HS-5 (cell line): ENCODE measurements at places on chromosomes 6 and 20.

GRCh38 chr6:137365707-137366437, 128.3 kb downstream of the OLIG3 start:
- no peak for DNase-seq

GRCh38 chr20:44471481-44471882, 4.2 kb upstream of the TTPAL start:
- DNase-seq = peak; percentile 69

- no peak for DNase-seq
These were observed 84.6 kb downstream of the MRAP2 start for GRCh38 chr6:84118191-84118590.

DNA sequence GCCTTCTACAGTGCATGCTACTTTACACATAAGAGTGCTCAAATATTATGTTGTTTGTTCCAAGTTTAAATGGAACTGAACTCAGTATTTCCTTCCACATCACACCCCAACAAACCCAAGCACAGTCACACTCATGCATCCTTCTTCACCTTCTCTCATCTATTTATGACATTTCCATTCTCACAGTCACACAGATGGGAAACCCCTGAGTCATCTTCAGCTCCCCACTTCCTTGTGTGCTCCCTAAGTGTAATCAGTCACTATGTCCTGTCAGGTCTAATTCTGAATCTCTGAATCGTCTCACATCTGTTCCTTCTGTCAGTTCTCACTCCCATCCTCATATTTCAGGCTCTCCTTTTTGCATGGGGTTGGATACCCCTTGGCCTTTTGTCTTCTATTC, 96.0 kb downstream of the RIMS1 start:
- no peak for DNase-seq

- DNase-seq = no peak
These were observed 136.1 kb upstream of the SULF2 start for GRCh38 chr20:47921408-47921807.

- DNase-seq = no peak
These were observed 11.9 kb downstream of the GPX5 start for GRCh38 chr6:28537509-28538140.

DNA sequence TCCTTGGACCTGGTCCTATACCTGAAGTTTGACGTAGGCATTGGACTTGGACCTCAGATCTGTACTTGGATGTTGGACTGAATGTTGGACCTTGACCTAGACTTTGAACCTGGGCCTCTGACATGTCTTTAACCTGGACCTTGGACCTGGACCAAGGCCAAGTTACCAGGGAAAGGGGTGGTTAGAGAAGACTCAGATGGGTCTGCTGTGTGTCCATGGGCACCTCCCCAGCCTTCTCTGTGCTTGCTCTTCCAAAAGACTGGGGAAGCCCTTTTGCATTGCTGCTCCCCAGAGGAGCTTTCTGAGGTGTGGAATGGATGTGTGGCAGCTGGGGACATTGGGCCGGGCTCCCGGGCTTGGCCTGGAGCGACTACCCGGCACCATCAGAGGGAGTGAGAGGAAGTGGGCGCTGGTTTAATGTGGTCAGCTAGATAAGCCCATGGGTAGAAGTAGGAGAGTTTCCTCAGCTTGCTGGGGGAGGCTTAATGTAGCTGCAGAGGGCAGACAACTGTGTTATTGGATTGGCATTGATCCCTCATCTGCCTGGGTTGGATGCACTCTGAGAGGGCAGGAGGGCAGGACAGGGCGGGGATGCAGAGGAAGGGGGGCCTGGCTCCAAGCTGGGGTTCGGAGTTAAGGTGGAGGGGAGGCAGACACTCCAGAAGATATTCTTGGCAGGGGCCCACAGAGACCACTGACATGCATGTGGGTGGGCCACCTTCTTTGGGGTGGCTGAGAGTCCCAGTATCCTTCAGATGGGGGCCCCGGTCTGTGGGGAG, 4.2 kb downstream of the SCRT2 start:
- DNase-seq = no peak

DNA sequence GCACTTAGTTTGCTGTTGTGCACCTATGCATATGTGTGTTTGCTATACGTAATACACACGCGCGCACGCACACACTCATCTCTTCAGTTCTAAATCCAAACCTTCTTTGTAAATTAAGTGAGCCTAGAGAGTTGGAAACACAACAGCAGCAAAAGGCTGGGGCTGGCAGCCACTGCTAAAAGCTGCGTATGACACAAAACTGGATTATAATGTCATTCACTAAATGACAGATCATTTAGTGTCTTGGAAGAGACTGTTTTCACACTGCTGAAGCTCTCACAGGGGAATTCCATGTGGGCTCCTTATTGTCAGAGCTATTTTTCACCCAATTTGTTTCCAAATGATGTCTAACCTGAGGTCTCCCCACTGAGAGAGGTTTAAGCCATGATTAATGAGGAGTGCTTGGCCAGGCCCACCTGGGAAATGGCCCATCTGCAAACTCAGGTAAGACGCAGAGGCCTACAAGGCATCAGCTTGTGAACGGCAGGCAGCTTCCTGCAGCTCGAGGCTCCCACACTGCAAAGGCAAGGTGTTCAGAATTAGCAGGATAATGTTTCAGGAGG, 94.2 kb downstream of the OLIG3 start:
- DNase-seq = no peak
